ENCODE measurements at places on chromosomes 4 and X.

DNA sequence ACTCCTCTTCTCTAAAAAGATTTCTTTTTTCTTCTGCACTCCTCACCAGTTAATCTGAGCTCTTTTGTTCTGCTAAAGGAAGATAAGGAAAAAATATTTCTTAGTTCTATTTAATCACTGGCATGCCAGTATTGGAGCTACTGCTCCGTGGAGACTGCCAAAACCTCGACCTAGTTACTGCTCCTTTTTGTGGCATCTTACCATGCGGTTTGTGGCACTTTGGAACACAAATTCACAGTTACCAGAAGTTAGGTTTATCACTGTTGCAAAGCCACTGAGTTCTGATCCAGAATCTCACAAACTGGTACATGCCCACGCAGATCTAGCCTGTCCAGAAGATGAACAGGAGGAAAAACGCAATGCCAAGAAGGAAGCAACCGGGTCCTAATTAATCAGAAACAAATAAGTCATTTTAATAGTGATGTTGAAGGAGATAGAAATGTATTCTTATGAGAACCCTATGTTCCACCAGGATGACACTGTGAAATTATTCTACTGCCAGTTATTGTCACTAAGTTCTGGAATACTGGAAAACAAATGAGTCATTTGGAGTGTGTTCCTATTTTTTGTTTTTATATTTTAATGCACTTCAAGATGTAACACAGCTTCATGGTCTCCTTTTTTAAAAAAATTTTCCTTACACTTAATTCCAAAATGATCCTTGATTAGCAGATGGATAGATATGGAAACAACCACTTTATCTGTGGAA lies 106.7 kb upstream of the GK2 start:
- no peak for DNase-seq

- DNase-seq: no peak
These were observed 26.3 kb upstream of the GPM6B start for GRCh38 chrX:13843150-13843721.

GRCh38 chr4:101958547-101958946 lies 168.0 kb downstream of the BANK1 start:
- DNase-seq: no peak

DNA sequence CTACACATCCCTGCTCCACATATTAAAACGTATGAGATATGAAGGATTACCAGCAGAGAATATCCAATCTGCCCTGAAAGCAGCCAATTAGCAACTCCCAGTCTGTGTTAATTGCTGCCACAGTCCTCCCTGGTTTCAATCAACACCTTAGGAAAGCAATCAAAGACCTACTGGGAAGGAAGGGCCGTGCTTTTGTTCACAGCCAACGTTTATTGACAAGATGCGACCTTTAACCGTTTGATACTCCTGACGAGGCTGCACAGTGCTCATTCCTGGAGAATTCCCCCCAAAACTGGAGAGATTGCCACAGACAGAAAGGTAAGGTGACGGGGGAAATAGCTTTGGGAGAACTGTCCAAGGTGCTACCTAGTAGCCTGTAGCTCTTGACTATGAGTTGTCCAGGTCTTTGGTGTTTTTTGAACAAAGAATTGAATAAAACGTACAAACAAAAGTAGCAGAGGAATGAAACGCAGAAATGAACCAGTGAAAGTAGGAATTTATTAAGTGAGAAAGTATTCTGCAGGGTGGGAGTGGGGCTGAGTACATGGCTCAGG lies 596.5 kb downstream of the NLGN4X start:
- no peak for DNase-seq

DNA sequence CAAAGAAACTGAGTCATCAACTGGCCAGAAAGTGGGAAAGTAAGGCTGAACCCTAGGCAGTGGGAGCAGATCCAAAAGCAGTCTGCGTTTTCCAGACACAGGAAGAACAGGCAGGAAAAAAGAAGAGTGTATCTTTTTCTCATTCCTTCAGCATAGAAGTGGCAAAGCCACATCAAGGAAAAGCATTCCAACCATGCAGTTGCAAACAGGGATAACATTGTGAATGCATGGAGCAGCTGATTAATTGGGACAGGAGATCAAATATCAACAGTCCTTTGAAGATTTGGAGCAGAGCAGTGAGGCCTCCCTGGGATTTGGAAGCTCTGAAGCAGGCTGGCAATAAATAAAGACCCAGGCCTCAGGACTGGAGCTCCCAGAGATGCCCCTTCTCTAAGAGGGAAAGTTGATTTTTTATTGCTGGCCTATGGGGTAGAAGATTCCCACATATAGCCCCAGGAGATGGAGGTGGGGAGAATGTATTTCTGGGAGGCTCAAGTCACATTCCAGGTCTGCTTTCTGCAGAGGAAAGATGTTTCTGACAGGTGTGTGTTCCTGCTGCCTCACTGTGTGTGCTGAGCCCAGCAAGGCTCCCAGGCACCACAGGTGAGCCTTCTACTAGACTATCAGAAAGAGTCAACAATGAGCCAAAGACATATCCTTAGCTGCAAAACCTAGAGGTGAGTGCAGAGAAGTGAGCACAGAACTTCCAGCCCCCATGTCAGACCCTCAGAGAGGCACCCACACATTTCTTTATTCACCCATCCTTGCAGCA lies 222.5 kb downstream of the RAB28 start:
- DNase-seq: no peak

DNA sequence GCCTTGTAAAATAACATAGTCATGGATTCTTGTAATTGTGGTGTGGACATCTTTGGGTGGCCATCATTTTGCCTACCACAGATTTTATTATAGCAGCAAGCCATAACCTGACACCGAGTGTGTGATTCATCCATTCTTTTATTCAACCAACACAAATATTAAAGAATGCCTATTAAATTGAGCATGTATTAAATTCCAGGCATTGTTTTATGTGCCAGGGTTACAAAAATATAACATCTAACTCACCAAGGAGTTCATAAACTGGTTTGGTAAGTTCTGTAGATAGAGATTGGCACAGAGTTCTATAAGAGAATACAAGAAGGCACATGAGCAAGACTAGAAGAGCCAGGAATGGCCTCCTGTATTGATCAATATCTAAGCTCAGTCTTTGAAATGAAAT lies 18.0 kb downstream of the NBDY start:
- no peak for DNase-seq

- DNase-seq: no peak
These were observed 61.6 kb upstream of the VAMP7 start for GRCh38 chrX:155819525-155819924.

DNA sequence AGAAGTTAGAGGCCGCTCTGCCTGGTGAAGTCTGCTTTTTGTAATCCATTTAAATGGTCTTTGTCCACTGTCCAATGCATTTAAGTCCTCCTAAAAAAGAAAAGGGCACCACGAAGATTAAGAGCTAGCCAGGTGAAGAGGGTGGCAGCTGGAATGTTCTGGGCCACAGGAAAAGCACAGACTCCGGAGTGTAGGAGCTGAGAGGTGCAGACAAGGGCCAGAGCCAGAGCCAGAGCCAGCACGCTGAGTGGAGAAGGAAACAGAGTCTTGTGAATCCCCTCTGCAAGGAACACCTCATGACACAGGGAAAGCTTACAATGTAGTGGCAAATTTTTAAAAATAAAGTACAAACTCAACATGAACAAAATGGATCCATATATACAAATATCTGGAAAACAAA lies 83.6 kb downstream of the TSPAN5 start:
- DNase-seq: no peak

GRCh38 chr4:40327340-40327739 lies 7.8 kb upstream of the CHRNA9 start:
- DNase-seq: no peak

DNA sequence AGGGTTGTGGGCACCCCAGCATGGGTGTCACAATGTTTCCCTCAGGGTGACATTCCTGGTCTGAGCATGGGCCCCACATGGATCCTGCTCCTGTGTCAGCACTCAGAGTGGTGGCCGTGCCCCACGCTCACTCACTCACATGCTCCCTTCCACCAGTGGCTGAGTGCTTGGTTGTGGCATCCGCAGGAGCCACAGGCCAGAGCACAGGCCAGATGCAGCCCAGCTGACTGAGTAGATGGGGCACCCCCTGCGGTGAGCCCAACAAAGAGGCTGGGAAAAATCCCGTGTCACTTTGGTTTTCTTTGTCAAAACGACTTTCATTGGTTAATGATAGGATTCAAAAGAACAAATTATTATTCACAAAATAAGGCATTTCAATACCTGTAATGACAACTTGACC lies 204.6 kb upstream of the ANXA10 start:
- no peak for DNase-seq

DNA sequence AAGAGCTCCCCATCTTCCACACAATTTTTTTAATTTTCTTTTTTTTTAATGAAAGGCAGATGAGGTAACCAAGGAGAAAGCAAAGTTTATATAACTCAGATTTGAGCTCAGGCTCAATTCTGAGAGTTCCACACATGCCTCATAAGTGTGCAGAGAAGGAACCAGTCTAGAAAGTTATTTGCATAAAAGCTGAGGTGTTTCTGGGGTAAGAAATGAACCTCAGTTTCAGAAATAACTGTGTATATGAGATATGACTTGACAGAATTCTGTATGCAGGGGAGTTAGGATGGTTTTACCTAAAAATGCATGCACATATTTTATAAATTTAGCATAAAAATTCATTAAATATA lies 51.3 kb downstream of the DTHD1 start:
- no peak for DNase-seq

DNA sequence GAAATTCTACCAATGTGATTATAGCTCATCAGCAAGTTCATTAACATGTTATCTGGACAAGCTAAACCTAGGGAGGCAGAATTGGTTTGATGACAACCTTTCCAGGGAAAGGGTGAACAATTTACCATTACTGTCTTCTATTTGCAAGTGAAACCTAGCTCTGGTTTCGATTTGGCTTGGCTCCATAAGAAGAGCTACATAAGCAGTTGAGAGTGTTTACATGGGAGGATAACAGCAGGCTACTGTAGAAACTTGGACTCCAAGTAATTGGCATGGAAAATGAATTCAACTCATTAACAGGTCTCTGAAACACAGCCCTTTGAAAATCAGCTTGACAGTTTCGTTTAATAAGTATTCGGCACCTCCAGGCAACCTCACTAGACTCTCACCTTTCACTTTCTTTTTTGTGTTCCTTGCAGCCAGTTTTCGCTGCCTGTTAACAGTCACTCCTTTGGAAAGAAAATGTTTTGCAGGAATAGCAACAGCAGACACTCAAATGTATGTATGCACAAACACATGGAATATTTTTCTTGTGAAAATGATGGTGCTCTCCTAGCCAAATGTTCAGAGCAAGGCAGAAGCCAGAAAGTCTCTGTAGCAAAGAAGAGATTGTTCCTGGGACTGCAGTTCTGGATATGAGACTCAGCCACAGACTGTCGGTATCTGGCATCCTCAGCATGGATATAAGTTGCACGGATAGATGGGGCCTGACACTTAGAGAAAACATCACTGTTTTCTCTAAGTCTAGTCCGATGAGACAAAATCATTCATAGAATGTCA lies 27.5 kb downstream of the POU3F4 start:
- no peak for DNase-seq

GRCh38 chr4:13413729-13414437 lies 70.3 kb downstream of the RAB28 start:
- DNase-seq: no peak

DNA sequence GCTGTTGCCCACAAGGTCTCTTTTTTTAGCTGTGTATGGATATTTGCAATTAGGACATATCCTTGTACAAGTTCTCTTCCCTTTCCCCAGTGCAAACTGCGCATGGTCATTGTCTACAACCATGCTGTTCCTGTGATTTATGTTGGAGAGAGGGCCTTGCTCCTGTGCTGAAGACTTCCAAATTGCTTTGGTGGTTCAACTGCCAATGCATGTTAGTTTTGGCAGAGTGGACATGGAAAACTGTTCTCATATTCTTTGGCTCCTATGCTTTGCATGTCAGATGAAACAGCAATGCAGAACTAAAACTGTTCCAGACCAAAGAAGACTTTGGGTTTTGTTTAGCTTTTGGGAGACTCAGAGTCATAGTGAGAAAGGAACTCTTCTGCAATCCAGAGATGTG lies 148.8 kb upstream of the EDNRA start:
- no peak for DNase-seq

GRCh38 chr4:67558493-67558892 lies at the start of gene STAP1:
TSS of gene STAP1 (plus strand) at chr4:67558727. CDS start at chr4:67558810, 83 bp downstream.
- DNase-seq: no peak

DNA sequence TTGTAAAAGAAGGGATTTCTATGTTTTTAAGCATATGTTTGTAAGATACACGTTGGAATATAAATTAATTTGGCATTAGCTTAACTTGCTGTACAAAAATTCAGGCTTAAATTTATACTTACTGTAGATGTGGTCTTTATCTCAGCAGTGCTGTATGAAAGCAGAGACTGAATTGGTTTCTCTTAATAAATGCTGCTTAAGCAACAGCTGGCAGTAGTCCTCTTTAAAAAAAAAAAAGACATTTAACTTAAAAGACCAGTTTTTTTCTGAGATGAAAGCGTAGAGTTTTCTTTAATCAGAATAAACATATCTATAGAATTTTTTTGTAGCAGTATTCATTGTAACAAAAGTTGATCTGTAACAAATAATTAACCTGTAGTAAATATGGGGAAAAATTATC lies 124.6 kb downstream of the RAP1GDS1 start:
- DNase-seq: no peak

DNA sequence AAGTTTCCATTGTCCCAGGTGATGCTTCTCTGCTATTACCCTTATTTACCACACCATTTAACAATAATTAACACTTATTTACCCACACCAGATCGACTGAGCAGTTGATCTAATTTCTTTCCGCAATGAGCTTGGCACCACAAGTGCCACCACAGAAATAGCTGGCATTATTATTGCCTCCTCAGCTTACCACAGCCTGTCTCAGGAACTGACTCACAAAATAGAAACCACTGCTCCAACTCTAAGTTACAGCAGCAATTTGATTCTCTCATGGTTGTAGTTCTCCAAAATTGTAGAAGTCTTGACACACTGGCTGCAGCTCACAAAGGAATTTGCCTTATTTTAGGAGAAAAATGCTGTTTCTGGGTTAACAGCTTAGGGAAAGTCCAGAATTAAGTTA lies 22.5 kb downstream of the ZNF721 start:
- DNase-seq: no peak

GRCh38 chr4:139210486-139210885 lies 33.5 kb upstream of the ELF2 start:
- no peak for DNase-seq

GRCh38 chr4:168836490-168836889 lies 173.6 kb downstream of the CBR4 start:
- no peak for DNase-seq

DNA sequence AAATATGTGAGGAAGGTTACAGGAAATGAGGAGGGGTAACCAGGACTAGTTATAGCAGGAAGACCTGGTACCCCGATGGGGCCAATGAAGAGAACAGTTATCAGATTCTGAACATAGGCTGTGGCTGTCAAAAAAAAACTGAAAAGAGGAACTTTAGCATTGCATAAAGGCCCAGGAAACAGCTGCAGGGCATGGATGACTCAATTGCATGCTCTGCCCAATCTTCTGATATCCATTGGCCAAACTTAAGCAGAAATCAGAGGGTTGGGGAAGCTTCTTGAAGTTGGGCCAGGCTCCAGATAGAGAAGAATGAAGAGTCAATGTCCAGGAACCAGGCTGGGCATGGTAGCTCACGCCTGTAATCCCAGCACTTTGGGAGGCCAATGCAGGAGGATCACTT lies 1222.4 kb upstream of the PRKX start:
- DNase-seq: no peak

Data from activated CD8-positive, alpha-beta memory T cell treated with anti-CD3 and anti-CD28 coated beads for 48 hours (primary cell).